ENCODE measurements at places on chromosomes 6 and 20.

DNA sequence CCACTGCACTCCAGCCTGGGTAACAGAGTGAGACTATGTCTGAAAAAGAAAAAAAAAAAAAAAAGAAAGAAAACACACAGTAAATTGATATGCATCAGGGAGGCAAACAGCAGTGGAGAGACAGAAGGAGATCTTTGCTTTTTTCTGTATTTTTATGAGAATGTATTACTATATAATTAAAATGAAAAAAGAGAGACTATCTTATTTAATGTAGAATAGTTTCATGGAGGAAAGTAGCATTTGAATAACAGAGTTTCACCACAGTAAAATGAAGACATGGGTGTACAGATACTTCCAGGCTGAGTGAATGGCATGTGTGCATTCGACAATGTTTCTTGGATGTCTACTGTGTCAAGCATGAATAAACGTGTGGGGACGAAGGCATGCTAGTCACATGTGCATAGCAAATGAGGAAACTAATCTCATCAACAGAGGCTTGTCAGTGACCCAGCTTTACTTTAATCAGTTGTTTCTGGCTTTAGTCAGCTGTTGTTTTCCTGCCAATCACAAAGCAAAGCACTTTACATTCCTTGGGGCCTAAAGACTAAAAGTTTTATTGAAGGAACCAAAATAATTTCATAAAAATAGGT is 55.5 kb upstream of the ARMH2 start:
- no peak for DNase-seq

DNA sequence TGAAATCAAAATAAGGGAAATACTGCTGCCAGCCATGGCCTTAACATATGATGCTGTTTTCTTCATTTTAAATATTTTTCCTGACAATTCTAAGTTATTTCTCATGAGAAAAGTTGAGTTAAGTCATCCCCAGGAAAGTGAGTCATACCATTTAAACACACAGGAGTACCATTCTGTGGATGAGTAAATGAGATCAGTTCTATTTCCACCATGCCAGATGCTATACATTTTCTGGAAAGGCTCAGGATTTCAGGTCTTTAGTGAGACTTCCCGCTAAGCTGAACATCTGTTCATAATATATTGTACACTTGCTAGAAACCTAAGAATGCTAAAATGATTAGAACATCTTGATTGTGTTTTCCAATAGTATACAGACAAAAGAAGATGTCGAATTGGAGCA is 256.2 kb upstream of the MANEA start:
- DNase-seq: no peak

GRCh38 chr20:57605878-57606277 is 14.3 kb downstream of the ZBP1 start:
- no peak for DNase-seq

GRCh38 chr6:157056275-157056674 is 267.0 kb downstream of the TMEM242 start:
- no peak for DNase-seq

DNA sequence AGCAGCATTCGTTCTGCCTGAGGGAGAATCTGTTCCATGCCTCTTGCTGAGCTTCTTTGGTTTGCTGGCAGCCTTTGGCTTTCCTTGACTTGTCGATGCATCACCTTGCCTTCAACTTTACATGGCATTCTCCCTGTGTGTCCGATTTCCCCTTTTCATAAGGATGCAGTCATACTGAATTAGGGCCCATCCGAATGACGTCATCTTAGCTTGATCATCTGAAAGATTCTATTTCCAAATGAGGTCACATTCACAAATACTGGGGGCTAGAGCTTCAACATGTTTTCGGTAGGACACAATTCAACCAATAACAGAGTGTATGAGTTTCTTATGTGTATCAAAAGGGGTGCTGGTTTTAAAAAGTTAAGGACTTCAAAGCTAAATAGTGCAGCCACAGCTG is 27.8 kb upstream of the HECA start:
- DNase-seq: no peak

DNA sequence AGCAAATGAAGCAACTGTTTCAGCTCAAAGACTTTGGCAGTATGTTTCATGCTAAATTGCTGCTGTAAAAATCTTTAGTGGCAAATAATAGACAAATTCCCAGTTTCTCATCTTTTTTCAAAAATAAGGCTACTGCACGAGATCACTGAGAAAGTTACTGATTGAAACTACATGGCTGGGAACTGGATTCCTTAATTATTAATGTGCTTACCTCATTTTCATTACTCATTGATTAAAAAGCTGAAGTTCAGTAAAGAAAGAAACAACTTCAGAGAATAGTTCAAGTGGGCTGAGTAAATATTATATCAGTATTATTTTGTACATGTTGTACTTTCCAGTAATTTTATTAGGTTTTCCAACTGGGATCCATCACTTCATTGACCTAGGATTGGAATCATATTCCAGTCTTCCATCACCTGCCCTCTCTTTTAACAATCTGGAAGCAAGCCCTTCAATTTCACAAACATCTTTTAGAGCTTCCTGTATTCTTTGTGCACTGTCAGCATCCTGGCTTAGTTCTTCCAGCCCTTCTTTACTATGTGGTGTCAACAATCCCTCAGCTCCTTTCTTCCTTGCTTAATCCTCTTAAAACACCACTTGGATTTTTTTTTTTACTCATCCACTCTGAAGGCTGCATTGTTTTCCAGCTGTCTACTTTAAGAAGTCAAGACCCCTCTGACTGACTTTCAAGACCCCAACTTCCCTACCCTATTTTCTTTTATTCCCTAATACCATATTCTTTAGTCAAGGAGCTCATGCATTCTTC is 4.3 kb downstream of the MEI4 start:
- DNase-seq: no peak

- no peak for DNase-seq
These were observed 124.1 kb upstream of the RPS6KA2 start for GRCh38 chr6:166751051-166751595.

DNA sequence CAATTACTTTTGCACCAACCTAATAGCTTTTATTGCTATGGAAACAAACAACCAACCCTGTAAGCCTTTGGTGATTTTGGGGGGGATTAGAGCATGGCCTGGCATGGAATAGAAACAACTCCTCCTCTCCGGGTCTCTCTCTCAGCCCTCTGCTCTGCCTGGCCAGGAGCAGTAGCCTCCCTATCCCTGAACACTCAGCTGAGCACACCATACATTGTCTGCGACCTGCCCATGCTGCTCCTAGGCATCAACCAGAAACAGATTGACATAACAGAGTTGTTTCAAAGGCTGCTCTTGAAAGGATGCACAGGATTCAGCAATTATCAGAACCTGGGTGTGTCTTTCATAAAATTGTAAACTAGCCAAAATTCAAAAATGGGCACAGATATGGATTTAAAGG is 29.8 kb upstream of the SMIM28 start:
- no peak for DNase-seq

GRCh38 chr6:129835691-129836090 is 25.4 kb downstream of the TMEM244 start:
- DNase-seq: no peak

- no peak for DNase-seq
These were observed 686.9 kb upstream of the CITED2 start for GRCh38 chr6:140061110-140062042.

GRCh38 chr6:108870357-108870756 is 22.1 kb downstream of the ARMC2 start:
- DNase-seq: no peak

DNA sequence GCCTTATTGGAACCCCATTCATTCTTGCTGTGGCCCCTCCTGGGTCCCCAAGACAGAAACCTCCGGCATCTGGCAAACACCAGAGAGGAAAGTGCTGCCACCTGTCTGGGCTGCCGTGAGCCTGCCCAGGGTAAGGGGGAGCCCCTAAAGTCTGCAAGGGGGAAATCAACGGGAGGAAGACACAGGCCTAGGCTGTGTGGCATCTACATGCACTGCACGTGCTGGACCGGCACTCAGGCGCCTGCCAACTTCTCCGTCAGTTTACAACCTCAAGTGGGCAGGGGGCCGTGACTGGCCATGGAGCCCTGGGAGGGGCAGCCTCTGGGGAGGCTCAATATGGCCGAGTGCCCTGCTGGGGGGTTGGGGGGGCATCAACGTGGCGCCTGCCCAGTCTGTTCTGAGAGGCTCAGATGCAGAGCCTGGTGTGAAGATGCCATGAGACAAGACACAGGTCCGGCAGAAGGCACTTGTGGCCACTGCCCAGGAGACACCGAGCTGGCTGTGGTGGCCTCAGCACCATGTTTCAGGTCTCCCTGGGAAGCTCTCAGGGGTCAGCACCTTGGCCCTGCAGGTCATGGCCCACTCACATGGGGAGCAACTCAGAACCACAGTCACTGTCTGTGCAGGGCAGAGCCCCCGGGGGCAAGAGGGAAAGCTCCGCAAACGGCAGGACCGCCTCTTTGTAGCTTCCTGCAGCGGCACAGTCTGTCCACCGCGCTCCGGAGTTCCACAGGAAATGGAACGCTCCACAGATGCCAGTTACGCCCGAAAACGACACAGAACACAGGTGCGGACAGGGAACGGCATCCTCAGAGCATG is 8.4 kb downstream of the UCKL1 start:
- DNase-seq: no peak

- DNase-seq: no peak
These were observed 99.1 kb upstream of the PRSS16 start for GRCh38 chr6:27148404-27148795.

DNA sequence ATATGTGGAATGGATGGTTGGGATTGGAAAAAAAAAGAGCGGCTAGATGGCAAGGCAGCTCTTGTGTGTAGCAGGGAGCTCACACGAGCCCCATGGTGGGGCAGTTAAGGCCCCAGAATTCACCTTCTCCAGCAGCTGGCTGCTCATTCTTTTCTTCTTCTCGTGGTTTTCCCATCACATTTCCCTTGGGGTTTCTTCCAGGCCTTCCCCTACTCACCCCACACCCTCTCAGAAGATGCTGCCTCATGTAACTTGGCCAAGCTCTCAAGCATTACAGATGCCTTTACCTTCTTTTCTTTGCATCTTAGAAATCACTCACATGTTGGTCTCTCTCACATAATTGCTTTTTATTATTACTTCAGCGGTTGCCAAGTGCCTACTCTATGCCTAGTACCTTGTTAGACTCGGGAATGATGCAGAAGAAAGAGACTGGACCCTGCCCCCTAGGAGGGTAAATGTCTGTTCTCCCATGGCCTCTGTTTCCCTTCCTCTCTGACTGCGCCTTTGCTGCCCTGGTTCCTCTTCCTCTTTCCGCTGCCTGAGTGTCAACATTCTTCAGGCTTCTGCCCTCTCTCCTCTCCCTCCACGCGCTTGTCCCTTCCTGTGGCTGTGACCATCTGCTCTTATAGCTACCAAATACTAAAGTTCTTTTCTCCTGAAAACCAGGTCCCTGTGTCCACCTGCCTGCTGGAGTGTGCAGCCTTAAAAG is 28.6 kb downstream of the PPARD start:
- DNase-seq: no peak

- DNase-seq: no peak
These were observed 160.6 kb downstream of the GRM4 start for GRCh38 chr6:33985313-33985751.

DNA sequence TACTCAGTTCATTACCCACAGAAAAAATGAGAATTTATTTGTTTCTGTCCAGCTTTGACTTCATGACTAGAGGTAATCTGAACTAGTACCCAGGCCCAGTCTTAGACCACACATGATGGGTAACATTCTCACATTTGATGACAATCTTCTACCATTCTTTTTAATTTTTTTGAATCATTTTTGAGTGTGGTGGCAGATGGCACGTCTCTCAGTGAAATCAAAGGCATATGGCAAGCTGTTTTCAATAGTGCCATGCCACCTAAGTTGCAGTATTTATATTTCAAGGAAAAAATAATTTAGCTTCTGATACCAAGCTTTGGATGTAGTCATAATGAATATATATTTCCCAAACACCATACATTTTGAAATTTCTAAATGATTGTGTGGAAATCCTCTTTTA is 88.8 kb upstream of the HS3ST5 start:
- no peak for DNase-seq

GRCh38 chr6:144033816-144034735 is 26.0 kb upstream of the PLAGL1 start:
- DNase-seq: no peak

- DNase-seq: no peak
These were observed 31.5 kb downstream of the CFAP61 start for GRCh38 chr20:20083807-20084206.

- no peak for DNase-seq
These were observed 25.3 kb upstream of the KIF3B start for GRCh38 chr20:32252189-32252588.

GRCh38 chr20:35866418-35867202 is 87.7 kb downstream of the SCAND1 start:
- no peak for DNase-seq

- DNase-seq: peak; percentile 73
These were observed at the start of gene DSE for GRCh38 chr6:116370760-116371119. DSE (plus strand) TSS chr6:116370947; CDS start chr6:116399251, 28,304 bp downstream.

GRCh38 chr6:167683028-167683862 is 143.5 kb upstream of the AFDN start:
- DNase-seq: no peak

DNA sequence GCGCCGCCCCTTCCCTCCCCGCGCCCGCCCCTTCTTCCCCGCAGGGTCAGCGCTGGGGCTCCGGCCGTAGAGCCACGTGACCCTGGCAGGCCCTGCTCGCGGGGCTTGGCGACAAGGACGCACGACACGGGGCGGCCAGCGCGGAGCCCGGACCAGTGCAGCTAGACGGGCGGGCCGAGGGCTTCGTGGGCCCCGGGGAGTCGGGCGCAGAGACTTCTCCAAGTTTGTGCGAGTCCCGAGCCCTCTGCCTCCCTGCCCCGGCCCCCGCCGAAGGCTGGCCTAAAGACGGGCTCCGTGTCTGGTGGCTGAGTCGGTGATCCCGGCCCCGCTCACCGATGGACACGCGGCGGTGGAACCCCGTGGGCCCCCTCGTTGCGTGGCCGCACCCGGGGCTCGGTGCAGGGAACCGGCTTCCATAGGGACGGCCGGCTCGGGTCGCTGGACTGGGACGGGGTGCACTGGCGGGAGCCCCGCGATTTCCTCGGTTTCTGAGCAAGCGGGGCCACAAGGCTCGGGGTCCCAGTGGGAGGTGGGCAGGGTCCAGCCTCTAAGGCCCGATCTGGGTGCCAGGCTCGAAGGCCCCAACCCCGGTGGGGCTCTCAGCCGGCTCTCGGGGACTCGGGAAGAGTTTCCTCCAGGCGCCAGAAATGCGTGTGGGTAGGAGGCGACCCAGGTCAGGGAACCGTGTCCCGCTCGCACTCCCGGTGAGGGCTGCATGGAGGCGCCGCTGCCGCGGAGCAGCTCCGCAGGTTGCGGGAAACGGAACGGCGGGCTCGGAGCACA is 452 bp upstream of the GATA5 start:
- no peak for DNase-seq

- DNase-seq: no peak
These were observed 1.0 kb upstream of the TGM6 start for GRCh38 chr20:2379511-2380229.

GRCh38 chr6:64683682-64684081 is 1023.3 kb downstream of the EYS start:
- no peak for DNase-seq

- DNase-seq: no peak
These were observed 95.2 kb upstream of the TIAM2 start for GRCh38 chr6:154899824-154900463.

DNA sequence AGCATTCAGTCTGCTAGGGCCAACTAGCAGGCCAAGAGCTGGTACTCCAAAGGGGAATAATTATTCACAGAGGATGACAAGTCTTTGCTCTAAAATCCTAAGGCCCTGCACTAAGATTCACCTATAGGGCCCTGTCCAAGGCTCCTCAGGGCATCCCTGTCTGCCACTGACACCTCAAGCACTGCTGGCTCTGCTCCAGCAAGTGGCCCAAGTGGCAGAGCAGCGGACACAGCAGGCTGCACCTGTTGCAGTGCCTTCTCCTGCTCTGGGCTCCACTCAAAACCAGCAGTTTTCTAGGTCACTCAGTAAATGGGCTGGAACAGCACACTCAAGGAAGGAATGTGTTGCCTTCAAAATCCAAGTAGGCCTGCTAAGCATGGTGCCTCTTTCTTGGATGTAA is 36.4 kb upstream of the SMOC2 start:
- no peak for DNase-seq
